Gastroesophageal sphincter (tissue), 4 donors: ENCODE measurements at places on chromosomes 1 and 21. TPM values are rescaled to one million over a fixed set of nuclear protein-coding genes. Genes with fewer than 3 reads are reported as not detected.

- no peak for ATAC-seq
Observed at GRCh38 chr1:155645648-155646047, 35.6 kb downstream of the MSTO1 start.

DNA sequence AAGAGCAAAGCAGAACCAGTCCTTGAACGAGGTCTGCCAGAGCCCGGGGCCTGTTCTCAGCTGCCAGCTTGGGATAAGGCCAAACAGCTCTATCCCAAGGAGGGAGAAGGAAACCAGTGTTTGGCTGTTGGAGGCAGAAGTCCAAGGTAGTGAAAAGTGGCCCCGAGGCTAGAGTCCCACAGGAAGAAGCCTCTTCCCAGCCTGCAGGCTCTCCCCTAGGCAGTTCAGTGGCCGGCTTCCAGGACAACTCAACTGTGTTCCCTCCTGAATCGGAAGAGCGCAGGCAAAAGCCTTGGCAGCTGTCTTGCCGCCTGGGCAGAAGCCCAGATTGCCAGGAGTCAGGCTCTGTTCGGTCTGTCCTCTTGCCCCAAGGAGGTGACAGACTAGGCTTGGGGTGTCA is 19.3 kb downstream of the QSOX1 start:
- ATAC-seq: peak; percentile 78

GRCh38 chr1:118143121-118143520 is 41.9 kb downstream of the SPAG17 start:
- ATAC-seq: no peak

DNA sequence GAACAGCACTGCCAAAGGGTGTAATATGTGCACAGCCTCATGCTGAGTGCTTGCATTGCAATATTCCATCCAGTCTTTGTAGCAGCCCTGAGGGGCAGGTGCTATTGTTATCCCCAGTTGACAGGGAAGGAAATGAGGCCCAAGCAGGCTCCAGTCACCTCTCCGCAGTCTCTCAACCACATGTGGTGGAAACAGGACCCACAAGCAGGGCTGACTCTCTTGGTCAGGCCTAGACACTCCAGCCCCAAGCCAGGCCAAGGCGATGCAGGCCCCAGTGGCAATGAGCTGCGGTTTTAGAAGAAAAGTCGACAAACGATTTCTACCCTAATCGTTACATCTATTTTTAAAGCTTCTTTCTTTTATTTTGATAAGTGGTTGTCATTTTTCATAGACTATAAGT is 52.6 kb upstream of the GADD45A start:
- ATAC-seq: no peak

DNA sequence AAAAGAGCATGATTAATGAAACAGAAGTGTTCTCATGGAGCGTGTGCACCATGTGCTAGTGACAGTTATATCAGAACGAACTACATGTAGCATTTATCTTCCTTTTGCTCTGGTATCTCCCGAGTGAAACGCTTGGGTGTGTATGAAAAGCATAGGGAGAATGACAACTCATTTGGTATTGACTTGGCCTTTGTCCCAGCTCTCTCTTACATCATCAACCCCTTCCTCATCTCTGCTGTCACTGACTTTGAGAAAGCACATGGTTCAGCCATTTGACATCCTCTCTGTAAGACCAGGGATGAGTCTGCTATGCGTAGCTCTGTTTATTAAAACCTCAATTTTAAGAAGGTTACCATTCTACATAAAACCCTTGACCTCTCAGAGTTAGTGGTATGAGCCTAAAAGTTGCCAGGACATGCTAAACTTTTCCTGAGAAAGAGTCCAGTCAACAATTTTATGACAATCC is 201.0 kb downstream of the NRIP1 start:
- no peak for ATAC-seq

DNA sequence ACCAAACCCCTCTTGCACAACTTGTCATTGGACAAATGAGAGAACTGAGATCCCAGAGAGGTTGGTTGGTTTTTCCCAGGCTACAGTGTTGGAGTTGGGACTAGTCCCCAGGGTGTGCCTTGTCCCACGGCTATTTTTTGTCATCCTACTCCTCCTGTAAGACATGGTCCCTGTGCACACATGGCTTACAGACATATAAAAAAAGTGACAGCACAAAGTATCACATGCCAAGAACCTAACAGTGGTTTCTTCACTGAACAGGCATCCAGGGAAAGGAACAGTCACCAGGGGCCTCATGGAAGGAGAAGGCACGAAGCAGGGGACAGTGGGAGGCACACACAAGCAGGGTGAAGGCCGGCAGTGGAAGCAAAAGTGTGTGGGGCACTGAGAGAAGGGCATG is 36.5 kb downstream of the SERBP1 start:
- ATAC-seq: no peak

GRCh38 chr1:236421850-236422516 is 27.9 kb downstream of the EDARADD start:
- ATAC-seq: no peak

DNA sequence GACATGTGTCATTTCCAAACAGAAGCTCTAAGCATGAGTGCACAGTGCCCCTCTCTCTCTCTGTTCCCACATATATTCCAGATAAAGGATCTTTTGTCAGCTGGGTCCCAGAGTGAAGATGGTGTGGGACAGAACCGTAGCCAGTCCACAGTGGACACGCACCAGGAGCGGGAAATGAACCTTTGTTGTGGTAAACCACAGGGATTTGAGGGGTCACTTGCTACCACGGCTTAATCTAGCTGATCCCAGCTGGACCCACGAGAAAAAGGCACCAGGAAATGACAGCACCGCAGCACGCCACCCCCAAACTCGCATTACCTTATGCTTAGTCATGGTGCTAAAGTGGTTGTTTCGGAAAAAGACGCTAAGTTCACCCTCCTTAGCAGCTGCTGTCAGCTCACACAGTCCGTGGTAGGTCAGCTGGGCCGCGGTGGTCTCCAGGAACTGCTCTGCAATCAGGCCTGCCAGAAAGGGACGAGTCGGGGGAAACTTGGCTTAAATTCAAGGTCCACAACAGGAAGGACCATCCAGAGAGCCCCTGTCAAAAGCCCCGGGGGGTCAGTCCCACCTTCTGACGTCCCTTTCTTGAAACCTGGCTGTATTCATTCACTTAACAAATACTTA is 7.5 kb downstream of the MINDY1 start:
- no peak for ATAC-seq

GRCh38 chr1:202811296-202812175 is 782 bp downstream of the PCAT6 start:
- no peak for ATAC-seq

GRCh38 chr1:63555480-63555879 is 32.2 kb downstream of the EFCAB7 start:
- ATAC-seq: no peak

- no peak for ATAC-seq
Observed at GRCh38 chr1:19315378-19316198, 3.5 kb downstream of the SLC66A1 start.

GRCh38 chr1:157189986-157190982 is 52.1 kb upstream of the ETV3 start:
- no peak for ATAC-seq

- ATAC-seq: no peak
Observed at GRCh38 chr1:26372039-26372438, 511 bp downstream of the ZNF683 start.

GRCh38 chr21:31879241-31879650 is 6.4 kb downstream of the HUNK start:
- no peak for ATAC-seq

DNA sequence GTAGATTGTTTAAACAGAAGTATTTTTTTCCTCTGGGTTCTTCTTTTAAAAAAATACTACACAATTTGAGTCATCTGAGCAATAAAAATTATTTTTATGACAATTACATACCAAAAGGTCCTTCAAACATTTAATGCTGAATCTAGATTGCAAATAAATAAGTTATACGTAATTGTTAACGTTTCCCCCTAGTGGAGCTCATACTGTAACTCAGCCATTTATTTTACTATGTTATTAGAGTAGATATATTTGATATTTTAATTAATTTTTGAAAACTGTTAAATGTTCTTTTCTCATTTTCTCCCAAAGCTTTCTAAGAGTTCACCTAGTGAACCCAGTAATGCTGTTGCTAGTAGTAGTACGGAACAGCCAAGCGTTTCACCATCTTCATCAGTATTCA is 33.5 kb downstream of the ZMYM1 start:
- no peak for ATAC-seq

GRCh38 chr1:65198096-65198495 is 50.1 kb downstream of the AK4 start:
- ATAC-seq: peak; percentile 36

DNA sequence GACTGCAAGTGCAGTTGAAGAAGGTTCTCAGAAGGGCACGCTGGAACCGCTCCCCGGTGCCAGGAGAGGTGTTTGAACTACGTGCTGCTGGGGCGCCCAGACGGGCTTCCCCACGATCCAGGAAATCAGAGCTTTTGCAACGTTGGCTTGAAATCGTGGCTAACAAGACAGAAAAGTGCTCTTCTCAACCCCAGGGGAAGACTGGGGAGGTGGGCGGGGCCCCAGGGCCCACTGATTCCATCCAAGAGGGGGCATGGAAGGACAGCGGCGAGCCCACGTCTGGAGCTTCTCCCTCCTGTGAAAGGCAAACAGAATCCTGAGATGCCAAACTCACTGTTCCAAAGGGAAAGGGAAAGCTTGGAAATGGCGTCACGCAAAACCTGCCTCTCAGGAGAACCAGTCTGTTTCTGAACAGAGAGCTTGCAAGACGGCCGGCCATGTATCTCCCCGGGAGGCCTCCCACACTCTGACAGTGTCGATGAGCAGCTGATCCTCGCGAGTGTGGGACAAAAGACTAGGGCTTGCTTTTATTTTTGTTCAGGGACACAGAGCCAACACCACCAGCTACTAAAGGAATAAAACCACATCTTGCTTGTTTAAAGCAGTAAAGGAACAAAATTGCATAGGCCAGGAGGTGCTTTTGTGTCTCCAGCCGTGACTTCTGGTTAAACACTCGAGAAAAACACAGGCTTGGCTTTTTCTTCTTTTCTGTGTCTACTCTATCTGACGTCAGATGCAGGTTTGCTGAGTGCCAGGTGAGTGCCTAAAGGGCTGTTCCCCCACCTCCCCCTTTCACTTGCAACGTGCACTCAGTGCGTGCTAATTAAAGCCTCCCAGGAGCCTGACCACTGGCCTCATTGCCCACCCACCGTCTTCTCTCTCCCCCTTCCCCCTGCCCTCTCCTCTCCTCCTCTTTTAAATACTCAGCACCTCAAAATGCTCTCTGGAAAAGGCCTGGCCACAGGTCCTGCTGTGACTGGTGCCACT is 41.5 kb downstream of the LRRC3 start:
- ATAC-seq: no peak

GRCh38 chr1:231057410-231057809 is 17.4 kb upstream of the FAM89A start:
- ATAC-seq: no peak

DNA sequence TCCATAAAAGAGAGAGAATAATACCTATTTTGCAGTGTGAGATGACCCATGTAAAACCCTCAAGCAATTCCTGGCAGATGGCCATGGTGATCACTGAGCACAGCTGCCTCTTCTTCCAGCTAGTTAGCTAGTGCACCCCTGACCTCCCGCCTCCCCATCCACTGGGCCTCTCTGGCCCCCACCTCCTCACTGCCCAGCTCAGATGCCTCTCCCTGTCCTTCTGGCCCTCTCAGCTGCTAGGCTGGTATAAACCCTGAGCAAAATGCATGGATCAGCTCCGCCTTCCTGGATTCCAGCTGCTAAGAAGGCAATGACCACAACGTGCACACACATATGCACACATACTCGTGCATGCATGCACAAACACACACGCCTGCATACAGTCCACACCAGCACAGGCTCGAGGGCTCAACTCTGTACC is 117.2 kb downstream of the DMRTB1 start:
- ATAC-seq: no peak

GRCh38 chr1:40047276-40047675 is 6.7 kb downstream of the CAP1 start:
- ATAC-seq: no peak

DNA sequence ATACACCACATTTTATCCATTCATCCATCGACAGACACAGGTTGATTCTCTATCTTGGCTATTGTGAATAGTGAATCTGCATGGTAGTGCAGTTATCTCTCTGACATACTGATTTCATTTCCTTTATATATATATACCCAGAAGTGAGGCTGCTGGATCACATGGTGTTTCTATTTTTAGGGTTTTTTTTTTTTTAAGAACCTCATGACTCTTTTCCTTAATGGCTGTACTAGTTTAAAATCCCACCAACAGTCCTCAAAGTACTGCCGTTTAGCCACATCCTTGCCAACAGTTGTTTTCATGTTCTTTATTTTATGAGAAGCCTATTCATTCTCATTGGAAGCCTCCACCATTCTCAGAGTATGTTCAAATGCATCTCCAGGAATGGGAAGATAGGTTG is 258.7 kb upstream of the SNX7 start:
- no peak for ATAC-seq

- ATAC-seq: no peak
Observed at GRCh38 chr1:154735061-154735803, 127.2 kb upstream of the ADAR start.

DNA sequence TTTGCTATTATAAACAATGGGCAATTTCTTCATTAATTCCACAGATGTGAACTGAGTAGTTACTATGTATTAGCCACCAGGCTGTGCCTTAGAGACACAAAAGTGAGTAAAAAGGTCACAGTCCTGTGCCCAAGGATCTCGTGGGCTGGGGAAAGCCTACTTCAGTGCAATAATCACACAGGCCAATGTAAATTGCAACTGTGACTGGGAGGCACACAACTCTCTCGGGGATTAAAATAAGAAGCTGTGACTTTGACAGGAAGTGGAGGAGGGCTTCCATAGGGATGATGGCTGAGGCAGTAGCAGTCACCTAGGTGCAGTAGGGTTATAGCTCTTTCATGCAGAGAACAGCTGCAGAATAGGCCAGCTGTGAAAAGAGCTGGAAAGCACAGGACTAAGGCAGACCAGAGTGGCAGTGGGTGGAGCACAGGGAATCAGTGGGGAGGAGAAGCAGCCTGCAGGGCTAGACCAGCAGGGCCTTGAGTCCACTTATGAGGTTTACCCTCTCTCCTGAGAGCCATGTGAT is 121.9 kb downstream of the MAB21L3 start:
- ATAC-seq: no peak

The S100A9 gene
- 65.3 TPM for total RNA-seq

The EYA3 gene
- 8.4 TPM for total RNA-seq

The FMO2 gene
- 74.1 TPM for total RNA-seq

The KCNC4 gene
- total RNA-seq: 12.8 TPM

The VPS45 gene
- total RNA-seq: 46.1 TPM

The OR10J1 gene
- not detected for total RNA-seq

The NMNAT2 gene
- 0.93 TPM for total RNA-seq

The CFAP141 gene
- not detected for total RNA-seq

The CFHR2 gene
- not detected for total RNA-seq

The ACKR1 gene
- 180 TPM for total RNA-seq

The CHODL gene
- total RNA-seq: 3.4 TPM

The TTC24 gene
- total RNA-seq: not detected

The DEGS1 gene
- 149 TPM for total RNA-seq

The BRINP3 gene
- 6.7 TPM for total RNA-seq
